ENCODE measurements at places on chromosomes 5 and 9.

DNA sequence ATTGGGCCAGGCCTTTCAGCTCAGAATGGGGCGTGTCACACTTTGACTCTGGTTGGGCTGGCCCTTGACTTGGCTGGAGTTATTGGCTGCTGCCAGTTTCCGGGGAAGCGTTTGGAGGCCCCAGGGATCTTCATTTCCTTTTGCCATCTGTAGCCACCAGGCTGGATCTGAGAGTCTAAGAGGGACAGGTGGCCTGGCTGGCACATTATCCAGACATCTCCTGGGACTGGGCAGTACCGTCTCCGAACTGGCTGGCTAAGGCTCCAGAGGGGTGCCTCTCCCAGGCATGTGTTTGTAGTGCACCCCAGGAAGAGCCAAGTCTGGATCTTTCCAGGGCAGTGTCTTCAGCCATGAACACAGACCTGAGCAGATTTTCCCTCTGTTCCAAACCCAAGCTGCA lies 9.7 kb upstream of the JADE2 start:
- no peak for DNase-seq

GRCh38 chr5:93395971-93396379 lies 185.0 kb downstream of the NR2F1-AS1 start:
- no peak for DNase-seq

GRCh38 chr5:108765647-108766046 lies 17.9 kb downstream of the FER start:
- no peak for DNase-seq

DNA sequence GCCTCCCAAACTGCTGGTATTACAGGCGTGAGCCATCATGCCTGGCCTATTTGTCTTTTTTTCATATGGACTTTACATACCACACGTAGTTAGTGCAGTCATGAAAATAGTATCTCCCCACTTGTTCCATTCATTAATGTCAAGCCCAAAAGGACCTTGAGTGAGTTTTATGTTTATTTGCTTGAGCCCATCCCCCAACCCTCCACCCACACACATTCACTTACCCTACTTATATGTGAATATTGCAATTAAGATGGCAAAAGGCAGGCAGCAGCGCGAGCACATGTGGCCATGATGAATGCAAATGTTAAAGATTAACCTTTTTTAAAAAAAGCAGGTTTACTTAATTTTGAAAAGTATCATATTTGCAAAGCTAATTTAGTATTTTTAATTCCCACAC lies 24.9 kb upstream of the PIK3R1 start:
- no peak for DNase-seq

GRCh38 chr5:146717951-146718350 lies 160.6 kb downstream of the PPP2R2B start:
- DNase-seq = no peak

- no peak for DNase-seq
Measured at GRCh38 chr9:124030969-124031451, 19.4 kb downstream of the LHX2 start.

DNA sequence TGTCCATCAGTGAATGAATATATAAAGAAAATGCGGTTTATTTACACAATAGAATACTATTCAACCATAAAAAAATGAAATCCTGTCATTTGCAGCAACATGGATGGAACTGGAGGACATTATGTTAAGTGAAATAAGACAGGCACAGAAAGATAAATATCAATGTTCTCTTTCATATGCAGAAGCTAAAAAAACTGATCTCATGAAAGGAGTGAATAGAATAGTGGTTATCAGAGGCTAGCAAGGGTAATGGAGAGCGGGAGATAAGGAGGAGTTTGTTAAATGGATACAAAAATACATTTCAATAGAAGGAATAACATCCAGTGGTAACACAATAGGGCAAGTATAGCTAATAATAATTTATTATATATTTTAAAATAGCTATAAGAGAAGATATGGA lies 65.0 kb downstream of the AGTPBP1 start:
- no peak for DNase-seq

GRCh38 chr9:137128158-137128861 lies 10.6 kb upstream of the GRIN1 start:
- peak; percentile 29 for DNase-seq

- no peak for DNase-seq
Measured at GRCh38 chr9:110832926-110833325, 164.3 kb downstream of the MUSK start.

GRCh38 chr5:126525630-126526245 lies 69.3 kb downstream of the ALDH7A1 start:
- DNase-seq = no peak

DNA sequence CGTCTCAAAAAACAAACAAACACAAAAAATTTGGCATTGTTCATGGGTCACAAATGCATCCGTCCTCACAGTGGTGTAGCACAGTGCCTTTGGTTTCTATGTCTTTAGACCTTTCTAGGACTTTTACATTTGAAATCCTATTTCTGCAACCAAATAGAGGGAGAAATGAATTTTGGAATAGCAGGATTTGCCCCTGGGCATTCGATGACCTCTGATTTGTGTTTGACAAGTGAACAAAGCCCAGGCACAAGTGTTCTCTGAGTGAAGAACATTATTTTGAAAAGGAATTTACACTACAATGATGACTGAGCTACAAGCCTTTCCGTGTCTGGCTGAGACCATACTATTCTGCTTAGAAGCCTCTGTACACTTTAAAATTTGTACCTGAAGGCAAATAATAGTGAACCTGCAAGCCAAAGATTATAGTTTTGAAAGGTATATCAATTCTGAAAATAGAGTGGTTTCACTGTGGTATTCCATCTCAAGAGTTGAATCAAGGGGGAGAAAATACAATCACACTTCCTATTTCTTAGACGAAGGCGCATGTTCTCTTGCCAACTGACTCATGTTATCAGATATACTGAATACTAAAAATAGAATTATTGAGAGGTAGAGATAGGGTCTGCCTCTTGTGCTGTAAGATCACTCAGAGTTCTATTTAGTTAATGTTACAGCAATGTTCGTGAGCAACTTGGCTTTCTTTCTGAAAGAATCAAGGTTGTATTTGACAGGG lies 297.6 kb downstream of the KDM4C start:
- no peak for DNase-seq

GRCh38 chr5:69364414-69364813 lies 4.9 kb downstream of the AK6 start:
- DNase-seq = no peak

DNA sequence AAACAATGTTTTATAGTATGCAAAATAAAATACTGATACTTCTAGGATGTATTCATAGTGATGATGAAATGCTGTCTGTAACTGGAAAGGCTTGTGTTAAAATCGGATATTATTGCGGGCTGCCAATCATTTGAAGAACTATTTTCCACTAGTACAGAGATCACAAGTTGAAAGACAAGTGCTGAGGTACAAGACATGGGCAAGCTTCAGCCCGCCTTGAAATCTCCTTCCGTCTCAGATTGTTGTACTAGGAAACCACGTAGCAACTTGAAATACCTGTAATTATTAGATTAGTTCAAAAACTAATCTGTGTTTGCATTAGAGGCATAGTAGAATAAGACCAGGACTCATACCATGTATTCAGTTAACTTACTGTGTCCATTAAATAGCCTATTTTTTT lies 218.2 kb downstream of the ARHGEF28 start:
- no peak for DNase-seq

- no peak for DNase-seq
Measured at GRCh38 chr9:77848897-77849296, 182.7 kb downstream of the GNAQ start.

DNA sequence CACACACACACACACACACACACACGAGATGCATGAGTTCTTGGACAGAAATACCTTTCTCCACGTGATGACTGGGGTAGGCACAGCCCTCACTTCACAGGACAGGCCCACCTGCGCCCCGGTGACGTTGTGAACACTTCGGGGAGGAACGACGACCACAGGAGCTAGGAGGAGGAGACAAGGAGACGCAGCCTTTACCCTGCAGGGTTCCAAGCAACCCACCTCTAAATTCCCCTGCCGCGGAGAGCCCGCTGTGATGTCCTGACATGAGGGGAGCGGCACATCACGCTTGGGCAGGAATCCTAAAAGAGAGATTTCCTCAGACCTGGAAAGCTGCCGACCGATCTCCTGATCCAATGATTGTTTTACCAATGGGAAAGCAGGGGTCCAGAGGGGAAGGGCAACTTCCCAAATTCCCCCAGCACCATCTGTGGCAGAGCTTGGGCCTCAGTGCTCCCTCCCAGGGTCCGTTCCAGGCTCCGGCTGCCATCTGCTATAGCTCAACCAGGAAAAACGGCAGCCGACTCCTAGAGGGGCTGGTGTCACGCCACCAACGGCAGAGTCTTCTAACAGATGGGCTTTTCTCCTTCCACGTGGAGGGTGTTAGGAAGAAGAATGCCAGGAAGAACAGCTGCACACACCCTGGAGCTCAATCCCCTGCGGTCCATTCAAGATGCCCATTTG lies 10.1 kb downstream of the IGFBPL1 start:
- DNase-seq = no peak

DNA sequence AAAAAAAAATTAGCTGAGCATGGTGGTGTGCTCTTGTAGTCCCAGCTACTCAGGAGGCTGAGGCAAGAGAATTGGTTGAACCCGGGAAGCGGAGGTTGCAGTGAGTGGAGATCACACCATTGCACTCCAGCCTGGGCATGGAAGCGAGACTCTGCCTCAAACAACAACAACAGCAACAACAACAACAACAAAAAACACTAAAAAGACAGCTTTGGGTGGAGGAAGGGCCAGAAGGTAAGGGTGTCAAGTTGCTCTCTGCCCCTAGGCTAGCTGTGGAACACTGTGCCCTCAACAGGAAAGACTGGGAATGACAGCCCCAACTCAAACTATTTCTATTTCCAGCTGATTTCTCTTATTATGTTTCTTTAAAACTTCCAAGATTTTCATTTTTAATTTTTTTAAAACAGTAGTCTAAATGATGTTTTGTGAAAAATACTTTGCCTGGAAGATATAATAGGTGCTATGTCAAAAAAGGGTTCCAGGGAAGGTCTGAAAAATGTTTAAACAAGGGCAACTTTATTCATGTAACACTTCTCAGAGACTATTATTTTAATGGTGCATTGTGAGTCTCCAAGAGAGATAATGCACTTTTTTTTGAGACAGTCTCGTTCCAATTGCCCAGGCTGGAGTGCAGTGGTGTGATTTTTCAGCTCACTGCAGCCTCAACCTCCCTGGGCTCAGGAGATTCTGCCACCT lies 29.9 kb downstream of the CLINT1 start:
- DNase-seq = no peak

DNA sequence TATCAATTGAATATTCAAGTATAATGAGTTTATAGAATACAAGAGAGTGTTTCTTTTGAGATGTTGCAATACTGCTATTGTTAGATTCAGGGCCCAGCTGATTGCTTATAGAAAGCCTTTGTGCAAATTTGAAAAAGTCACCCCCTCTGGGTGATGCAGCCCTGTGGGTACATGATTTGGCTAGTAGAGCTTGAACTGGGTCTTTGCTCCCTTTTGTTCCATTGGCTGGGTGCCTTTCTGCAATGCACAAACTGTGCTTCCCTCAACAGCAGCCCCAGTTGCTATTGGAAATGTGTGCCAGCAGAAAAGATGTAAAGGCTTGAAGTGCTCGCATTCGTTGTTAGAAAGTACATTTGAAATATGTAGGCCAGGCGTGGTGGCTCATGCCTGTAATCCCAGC lies 61.8 kb upstream of the CEMIP2 start:
- DNase-seq = no peak

GRCh38 chr5:173800340-173800739 lies 87.8 kb upstream of the CPEB4 start:
- no peak for DNase-seq

DNA sequence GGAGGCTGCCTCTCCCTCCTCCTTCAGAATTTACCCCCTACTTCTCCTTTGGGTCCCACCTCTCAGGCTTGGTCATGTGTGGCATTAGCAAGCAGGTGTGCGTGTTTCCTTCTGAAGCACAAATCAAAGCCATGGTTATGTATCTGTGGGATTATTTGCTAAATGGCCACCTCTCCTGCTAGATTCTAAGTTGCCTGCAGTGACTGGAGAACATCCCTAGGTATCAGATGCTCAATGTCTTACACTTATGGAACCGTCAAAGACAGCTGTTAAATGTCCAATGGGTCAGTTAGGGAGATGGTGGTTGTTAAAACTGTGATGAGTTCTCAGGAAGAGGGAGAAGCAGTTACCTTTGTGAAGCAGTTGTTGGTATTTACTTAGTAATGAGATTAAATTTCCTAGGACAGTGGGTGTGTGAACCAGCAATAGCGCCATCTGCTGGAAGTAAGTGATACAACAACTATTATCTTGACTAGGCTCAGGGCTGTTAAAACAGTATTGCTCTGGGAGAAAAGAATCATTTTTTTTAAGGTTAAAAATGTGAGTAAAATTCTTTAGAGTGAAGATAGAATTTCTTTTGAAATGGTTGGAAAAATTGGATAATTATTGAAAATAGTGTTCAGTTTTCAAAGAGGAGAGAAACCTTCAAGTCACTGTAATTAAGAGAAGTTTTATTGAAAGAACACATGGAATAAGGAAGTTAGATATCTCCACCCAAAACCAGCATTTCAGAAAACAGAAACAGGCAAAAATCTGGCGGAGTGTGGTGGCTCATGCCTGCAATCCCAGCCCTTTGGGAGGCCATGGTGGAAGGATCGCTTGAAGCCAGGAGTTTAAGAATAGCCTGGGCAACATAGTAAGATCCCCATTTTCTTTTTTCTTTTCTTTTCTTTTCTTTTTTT lies 71.3 kb downstream of the TMC1 start:
- no peak for DNase-seq

DNA sequence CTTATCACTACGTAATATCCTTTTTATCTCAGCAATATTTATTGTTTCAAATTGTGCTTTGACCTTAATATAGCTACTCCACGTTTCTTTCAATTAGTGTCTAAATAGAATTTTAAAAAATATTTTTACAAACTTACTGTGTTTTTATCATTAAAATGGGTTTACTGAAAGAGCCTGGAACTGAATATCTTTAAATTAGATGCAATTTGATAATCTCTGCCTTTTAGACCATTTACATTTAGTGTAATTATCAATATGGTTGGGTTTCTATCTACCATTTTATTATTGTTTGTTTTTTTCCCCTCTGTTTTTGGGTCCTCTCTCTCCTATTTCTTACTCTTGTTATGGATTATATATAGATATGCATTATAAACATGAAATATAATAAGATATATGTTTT lies 327.8 kb downstream of the IRX2 start:
- DNase-seq = no peak

- no peak for DNase-seq
Measured at GRCh38 chr5:40630126-40630525, 49.6 kb upstream of the PTGER4 start.

GRCh38 chr5:6188344-6188743 lies 190.0 kb downstream of the MED10 start:
- no peak for DNase-seq
